Activated T-cell treated with anti-CD3 and anti-CD28 coated beads, Interleukin-2, amount 50 U/mL, for 48 hours (primary cell): ENCODE measurements at places on chromosomes 12 and 14.

GRCh38 chr14:65179918-65180724 is 77.8 kb upstream of the MAX start:
- DNase-seq: peak; percentile 49

- DNase-seq: peak; percentile 15
Measured at GRCh38 chr14:99166506-99166905, 105.5 kb downstream of the BCL11B start.

GRCh38 chr12:19390051-19390598 is 49.2 kb upstream of the AEBP2 start:
- no peak for DNase-seq

- no peak for DNase-seq
Measured at GRCh38 chr14:74645244-74645643, 33.2 kb upstream of the LTBP2 start.

- peak; percentile 65 for DNase-seq
Measured at GRCh38 chr12:11545484-11546330, 103.8 kb upstream of the ETV6 start.

DNA sequence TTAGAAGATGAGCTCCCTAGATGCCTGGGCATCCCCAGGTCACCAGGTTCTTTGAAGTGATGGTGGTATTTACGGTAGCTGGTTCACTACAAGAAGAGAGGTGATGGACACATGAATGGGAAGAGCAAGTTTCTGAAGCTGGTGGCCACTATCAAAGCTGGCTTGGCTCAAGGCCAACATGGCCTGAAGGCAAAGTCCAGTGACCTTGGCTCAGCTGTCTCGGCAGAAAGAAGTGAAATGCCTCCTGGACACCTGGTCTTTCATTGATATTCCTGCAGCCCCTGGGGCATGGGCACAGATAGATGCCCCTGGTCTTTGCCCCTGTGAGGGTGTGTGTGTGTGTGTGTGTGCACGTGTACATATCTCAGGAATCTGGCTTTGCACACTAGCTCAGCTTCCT is 441.8 kb upstream of the TMPO start:
- no peak for DNase-seq

- DNase-seq: no peak
Measured at GRCh38 chr14:68557648-68558047, 235.2 kb downstream of the ZFP36L1 start.

DNA sequence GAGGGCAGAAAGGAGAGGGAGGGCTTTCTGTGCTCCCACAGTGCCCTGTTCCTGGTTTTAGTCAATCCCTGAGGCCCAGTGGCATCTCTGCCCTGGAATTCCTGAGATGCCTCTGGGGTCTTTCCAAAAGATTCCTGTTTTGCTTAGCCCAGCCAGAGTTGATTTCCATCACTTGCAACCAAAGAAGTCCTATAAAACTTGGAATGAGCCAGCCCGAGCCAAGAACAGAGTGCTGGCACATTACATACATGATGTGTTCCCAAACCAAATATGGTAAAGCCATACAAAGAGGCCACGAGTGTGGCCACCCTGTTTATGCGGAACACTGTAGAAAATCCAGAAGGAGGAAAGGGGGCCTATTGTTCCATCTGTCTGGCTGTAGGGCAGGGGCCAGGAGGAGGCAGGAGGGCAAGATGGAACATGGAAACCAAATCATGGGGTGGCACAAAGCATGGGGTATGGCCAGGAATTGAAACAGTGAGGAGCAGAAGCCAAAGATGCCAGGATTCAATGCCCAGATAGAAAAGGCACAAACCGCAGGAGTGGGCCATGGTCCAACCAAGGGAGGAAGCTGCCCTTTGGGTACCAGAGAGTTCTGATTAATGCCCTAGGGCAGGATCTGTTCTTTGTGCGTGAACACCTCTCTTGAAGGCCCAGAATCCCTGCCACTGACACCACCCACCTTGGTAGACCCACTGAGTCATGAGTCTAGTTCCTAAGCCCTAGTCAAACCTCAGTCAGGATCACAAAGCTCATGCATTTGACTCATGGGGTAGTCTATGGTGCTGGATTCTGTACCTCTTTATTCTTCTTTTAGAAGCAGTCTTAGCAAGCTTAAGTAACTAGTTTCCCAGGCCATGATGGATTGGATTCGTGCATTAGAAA is 75.2 kb downstream of the LRRC74A start:
- DNase-seq: no peak

GRCh38 chr12:101604132-101604531 is 9.4 kb downstream of the MYBPC1 start:
- DNase-seq: no peak

DNA sequence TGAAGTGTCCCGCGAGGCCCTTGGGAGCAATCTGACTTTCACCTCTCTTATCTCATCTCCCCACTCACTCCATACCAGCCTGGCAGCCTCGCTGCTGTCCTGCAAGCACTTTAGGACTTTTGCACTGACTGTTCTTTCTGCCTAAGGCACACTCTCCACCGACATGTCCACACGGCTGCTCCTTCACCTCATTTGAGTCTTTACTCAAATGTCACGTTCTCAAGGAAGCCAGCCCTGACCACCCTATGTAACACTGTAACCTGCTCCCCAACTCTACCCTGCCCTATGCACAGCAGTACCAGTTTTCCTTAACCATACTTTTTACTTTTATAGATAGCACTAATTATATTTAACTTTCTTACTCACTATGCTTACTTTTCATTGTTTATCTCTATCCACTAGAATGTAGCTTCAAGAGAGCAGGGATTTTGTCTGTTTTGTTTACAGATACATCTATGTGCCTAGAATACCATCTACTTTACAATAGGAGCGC is 32.0 kb downstream of the PRKD1 start:
- DNase-seq: no peak

GRCh38 chr12:64669270-64669842 is 59.1 kb downstream of the RASSF3 start:
- DNase-seq: no peak

DNA sequence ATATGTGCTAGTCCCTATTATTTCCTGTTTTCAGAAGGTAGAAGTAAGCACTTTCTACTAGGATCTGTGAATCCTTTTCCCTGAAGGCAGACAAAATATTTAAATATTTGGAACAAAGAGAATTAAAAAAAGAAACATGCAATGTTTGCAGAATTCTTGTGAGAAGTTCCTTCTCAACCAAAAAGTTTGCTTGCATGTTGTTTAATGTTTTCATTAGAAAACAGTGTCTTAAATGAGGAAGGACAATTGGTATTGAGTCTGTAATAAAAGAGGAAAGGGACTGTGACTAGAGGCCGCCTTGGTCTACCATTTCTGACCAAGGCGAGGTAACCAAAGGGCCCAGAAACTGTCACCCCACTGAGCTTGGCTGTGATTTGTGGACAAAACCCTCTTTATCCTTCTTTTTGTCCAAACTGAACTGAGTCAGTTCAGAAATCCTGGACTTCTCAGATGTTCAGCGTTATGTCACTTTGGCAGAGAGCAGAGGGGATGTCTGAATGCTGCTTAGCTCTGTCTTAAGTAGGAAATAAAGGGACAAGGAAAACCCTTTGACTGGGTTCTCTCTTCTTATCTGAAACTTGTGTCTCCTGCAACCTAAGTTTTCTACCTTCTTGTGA is 129.8 kb upstream of the CPM start:
- no peak for DNase-seq

DNA sequence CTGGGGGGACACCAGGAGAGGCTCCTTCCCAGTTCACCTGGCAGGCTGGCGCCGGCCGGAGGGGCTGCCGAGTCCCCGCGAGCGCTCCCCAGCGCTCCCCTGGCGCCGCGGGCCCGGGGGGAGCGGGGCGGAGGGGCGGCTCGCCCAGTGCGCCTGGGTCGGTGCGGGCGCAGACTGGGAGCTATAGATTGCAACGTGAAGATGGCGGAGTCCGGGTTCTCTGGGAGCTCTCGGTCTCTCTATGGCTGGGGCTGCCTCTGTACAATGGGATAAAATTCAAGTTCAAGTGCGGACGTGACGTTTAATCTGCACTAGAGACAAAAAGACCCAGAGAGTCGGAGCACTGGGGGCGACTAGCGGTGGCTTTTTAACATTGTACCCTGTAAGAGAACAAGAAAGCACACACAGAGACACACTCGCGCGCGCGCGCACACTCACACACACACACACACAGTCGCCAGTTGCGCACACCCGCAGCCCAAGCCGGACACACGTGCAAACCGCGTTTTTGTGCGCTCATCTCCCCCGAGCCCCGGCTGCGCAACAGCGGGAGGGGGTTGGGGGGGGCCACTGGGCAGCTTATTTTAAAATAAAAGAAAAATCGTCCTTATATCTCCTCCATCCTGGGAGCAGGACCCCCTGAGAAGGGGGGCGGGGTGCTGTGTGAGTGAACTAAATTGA is at the start of gene BCL11B:
Gene BCL11B (minus strand): TSS at position 247 of the 681 bp plus-strand sequence. CDS start 979 bp downstream, outside the sequence.
- peak; percentile 91 for DNase-seq

DNA sequence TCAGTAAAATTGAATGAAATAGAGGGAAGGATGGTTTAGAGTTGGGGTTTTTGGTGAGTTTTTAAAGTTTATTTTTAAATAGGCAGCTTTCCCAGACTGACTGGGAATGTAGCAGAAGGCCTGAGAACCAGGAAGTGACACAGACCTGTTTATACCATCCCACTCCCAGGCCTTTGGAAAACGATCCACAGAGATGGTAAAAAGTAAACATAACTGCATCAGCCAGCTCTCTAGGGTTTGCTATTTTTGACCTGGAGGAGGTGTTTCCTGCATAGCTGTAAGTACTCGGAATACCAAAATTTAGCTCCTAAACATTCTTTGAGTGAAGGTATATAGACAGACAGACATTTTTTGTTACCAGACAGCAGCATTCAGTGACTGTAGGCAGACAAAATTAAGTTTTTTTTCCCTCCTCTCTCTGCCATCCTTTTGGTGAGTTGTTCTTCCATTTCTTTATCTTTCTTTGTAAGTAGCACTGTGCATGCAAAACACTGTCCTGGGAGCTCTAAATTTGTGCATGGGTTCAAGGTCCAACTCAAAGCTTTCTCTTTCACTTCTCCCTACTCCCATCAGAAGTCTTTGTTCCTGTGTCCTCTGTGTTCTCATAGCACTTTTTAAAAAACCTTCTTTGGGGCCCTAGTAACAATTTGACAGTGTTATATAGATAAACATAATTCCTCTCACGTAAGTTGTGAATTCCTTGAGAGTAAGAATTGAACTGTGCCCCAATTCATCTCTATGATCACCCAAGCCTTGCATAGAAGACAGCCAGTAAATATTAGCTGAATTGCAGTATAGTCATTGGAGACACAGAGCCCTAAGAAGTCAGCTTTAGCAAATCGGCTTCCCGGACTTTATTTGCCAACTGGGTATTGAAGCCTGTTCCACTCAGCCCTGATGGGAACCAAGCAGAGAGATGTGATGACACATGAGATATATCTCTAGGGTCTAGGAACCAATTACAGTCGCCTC is 37.4 kb downstream of the SUSD6 start:
- DNase-seq: no peak

GRCh38 chr12:89907659-89908058 is 199.0 kb upstream of the ATP2B1 start:
- no peak for DNase-seq

- DNase-seq: no peak
Measured at GRCh38 chr12:38995249-38995648, 89.9 kb upstream of the CPNE8 start.

GRCh38 chr12:2364631-2365051 is 311.9 kb downstream of the CACNA1C start:
- no peak for DNase-seq

- no peak for DNase-seq
Measured at GRCh38 chr14:54343272-54344121, 53.3 kb upstream of the CDKN3 start.

GRCh38 chr12:2893007-2893406 is 2.3 kb downstream of the TULP3 start:
- no peak for DNase-seq

DNA sequence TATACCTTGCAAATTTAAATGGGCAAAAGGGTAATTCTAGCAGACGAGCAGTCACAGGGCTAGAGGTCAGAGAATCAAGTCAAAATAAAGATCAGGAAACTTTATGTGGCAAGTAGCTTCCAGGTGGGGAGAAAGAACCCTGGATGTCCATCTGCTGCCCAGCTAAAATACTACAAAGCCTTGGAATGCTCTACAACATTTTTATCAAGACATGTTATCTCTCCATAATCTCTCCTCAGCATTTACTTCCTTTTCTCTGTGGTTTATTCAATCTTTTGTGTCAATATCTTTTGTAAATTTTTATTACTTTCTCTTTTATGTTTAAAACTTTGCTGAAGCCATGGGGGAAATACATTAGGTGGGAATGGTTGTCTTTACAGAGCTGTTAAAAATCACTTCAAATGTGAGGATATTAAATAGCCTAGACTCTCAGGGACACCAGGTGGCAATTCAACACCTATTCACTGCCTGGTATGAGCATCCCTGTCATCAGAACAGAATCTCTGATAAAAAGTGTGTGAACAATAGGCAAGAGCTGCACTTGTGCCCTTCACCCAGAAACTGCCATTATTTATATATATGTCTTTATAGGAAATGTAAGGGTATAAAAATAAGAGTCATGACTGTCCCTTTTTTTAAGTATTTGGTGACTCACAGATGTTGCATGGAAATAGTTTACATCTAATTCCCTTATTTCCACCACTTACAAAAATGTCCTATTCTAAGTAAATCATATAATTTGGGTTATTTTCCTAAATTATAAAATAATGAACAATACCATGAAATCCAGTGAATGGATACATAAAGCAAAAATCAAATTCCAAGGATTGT is 152.9 kb downstream of the EPS8 start:
- DNase-seq: no peak

DNA sequence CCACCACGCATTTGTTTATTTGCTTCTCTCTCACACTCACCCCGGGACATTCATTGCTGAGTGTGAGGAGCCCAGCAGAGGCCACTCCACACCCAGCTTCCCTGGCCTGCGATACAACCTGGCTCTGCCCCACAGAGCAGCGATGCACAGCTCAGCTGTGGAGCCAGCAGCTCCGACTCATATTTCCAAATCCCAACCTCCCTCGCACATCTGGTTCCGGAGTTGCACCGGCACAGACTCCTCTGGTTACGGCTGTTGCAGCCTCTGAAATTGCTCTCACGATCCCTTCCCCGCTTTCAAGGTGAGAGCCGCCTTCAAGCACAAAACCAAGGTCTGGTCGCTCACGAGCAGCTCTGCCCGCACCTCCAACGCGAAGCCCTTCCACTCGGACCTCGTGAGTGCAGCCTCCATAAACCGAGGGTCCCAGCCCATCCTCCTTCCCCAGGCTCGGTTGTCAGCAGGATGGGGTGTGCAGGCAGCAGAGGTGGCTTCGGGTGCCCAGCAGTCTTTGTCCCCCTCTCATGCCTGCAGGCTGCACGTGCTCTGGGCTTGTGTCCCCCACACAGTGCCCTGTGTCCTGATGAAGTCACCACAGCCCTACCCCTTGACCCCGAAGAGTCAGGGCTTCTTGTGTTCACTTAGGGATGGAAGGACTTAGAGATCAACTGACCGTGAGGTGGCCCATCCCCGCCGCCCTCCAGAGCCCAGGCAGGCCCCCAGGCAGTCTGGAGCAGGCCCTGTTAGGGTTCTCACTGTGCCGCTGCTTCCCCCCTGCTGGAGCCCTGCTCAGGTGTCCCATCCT is 184.3 kb downstream of the ADGRD1 start:
- DNase-seq: no peak

DNA sequence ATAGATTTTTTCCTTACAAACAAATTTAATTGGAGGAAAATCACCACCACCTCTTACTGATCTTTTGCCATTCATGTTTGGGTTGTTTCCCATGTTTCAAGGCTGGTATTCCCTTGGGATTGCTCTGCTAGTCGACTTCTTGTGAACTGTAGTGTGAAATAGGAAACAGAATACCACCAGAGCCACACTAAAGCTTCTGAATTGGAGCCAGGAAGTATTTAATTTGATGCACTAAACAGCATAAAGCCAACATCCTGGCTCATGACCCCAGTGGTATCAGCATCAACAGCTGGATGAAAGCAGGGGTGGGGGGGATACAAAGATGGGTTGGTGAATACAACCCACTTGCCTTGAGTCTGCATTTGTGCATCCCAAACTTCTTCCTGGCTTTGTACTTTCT is 127.5 kb downstream of the TBC1D30 start:
- no peak for DNase-seq
